Activated CD4-positive, alpha-beta T cell treated with anti-CD3 and anti-CD28 coated beads, Interleukin-2, Interleukin-4, amounts not matched to agents 100 ng/mL and 50 ng/mL, durations not matched to agents 16 hours and 8 hours (primary cell): ENCODE measurements at places on chromosomes 16 and 17.

DNA sequence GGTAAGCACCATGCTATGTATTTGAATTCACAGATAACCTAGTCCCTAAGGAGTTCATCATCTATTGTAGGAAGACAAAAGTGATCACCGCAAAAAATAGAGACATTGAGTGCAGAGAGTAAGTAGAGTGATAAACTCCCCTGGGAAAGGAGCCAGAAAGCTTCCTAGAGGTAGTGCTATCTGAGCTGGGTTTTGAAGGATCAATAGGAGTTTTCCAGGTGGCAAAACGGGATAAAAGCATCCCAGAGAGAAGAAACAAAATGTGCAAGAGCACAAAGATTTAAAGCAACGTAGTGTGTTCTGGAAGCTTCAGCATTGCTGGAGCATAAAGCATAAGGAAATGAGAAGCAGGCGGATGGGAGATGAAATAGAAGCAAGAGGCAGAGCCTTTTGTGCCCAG is 120.7 kb upstream of the PLCG2 start:
- no peak for DNase-seq

GRCh38 chr17:76382803-76383545 is 1.4 kb upstream of the SPHK1 start:
- peak; percentile 66 for DNase-seq

GRCh38 chr16:78884204-78884603 is 716.3 kb downstream of the MAF start:
- DNase-seq: no peak

GRCh38 chr16:81367821-81368220 is 53.1 kb downstream of the GAN start:
- DNase-seq: no peak

- peak; percentile 54 for DNase-seq
Observed at GRCh38 chr17:52147872-52148271, 10.6 kb downstream of the CA10 start.

DNA sequence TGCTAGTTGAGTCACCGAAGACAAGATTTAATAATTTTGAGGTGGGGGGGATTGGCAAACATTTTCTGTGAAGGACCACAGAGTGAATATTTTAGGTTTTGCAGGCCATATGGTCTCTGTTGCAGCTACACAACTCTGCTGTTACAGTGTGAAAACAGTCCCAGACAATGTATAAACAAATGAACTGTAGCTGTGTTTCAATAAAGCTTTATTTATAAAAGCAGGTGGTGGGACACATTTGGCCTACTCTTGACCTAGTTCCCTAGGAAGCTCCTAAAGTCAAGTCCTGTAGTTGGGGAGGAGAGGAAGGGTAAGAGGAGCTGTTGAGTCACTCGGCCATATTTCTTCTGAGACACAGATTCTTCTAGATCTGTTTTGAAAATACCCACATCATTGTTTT is 92.3 kb downstream of the SDR42E1 start:
- DNase-seq: no peak

DNA sequence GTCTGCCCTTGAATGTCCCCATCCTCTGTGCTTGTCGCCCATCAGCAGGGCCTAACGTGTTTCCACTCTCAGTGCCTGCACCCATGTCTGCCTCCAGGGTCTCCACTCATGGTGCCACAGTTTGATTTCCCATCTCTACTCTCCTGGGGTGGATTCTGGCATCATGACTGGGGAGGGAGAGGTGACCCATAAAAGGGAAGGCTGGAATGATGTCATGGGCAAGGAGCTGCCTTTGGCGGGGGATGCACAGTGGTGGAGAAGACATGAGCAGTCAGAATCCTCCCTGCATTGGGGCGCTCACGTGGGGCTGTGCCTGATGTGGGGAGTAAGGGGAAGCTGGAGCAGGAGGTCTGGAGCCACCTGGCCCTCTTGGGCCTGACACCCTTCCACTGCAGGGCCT is 100.9 kb downstream of the USP22 start:
- no peak for DNase-seq

DNA sequence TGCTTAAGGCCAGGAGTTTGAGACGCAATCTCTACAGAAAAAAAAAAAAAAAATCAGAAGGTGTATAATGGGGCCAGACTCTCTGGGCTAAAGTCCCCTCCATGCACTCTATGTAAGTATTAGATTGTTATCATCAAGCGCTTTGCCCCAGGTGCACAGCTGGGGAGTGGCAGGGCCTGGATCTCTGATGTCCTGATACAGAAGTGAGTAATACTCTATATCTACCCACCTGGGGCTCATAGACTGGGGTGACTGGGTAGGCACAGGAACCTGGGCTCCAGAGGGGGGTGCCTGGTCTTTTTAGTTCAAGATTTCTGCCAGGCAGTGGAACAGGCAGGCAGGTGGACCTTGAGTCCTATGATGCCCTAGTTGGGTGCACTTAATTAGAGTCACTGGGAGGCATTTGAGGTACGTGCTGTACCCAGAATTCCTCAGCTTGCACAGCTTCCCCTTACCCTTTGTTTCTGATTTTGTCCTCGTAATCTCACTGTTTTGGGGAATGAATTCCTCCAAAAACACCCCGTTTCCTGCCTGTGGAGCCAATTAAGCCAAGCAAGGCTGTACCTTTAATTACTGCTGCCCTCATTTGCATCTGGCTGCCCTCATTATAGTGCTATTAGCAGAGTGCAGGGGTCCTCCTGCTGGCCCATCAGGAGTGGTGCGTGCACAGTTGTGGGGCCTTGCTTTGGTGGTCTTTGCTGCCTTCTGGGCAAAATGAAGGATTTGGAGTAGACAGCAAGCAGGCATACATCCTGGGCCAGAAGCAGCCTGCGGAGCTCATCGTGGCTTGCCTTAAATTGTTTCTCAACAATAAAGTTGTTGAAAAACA is 239.0 kb downstream of the SNX29 start:
- DNase-seq: no peak

GRCh38 chr17:28997806-28998205 is 8.0 kb downstream of the SEZ6 start:
- DNase-seq: no peak

GRCh38 chr17:335691-336090 is 16.9 kb downstream of the RPH3AL start:
- no peak for DNase-seq

DNA sequence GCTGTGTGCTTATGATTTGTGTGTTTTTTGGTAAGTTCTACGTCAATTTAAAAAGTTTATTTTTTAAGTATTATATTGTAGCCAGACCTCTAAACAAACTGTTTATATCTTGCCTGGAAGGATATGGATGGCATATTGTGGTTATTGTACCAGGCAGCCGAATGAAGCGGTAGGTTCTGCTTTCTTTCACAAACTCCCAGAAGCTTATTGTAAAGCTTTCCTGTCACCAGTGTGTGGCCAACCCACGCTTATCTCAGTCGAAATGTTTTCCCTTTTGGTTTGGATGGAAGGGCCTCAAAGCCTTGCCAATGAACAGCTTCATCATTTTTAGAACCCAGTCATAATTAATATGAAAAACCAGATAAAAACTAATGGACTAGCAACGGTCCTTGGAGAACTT is 53.1 kb downstream of the CYB5B start:
- no peak for DNase-seq

DNA sequence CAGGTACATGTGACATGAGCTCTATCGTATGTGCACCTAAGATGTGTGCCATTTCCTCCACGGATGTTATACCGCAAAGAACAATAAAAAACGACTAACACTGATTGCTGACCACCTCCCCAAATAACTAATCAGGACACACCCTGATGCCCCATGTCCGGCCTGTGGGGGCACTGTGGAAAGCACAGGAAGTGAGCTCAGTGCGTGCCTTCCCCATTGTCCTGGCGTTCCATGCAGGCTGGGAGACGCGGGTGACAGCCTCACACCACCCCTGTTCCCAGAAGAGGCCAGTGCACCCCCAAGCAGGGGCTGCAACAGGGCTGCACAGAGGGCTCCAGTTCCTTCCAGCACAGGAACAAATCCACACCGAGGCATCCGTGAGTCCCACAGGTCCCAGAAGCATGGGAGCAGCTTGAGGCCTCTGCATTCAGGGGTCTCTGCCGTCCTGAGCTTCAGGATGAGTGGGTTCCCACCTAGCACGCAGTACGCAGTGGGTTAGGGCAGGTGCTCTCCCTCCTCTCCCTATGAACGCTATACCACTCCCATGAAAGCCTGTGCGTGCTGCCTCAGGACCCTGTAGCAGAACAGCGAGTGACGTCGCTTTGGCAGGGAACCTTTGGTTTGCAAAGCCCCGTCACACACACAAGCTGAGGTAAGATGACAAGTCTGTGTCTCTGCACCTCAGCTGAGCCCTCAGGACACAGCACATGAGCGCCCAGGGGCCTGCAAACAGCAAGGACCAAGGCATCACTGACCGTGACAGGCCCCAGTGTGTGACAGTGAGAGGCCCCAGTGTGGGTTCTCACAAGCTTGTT is 117.7 kb downstream of the ZNF778 start:
- no peak for DNase-seq

GRCh38 chr16:10926094-10926493 is 16.2 kb downstream of the DEXI start:
- DNase-seq: no peak

DNA sequence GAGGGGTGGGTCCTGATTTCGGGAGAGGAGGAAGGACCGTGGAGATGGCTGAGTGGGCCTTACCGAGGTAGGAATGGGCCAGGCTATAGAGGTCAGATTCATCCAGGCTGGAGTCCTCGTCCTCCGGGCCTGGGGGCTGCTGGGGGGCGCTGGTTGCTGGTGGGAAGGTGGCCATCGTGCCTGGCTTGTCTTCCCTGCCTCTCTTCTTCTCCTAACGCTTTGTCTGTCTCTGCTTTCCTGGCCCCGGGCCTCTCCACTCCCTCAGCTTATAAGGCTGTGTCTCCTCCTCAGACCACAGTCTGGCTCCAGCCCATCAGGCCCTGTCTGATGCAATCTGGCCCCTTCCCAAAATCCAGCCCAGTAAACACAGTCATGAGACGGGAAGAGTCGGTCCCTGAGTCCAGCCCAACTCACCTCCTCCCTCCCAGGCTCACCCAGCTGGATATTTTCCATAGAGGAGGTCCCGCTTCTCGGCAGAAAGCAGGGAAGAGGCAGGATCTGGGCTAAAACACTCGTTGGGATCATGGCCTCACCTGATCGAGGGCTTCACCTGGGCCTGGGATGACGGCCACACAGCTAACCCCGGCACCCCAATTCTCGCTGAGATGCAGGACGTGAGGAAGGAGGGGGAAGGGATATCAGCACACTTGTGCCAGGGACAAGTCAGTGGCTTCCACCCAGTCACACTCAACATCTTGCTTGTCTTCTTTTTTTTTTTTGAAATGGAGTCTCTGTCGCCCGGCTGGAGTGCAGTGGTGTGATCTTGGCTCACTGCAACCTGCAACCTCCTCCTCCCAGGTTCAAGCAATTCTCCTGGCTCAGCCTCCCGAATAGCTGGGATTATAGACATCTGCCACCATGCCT is at the start of gene NUPR1:
Gene NUPR1 (minus strand): TSS at position 242 of the 864 bp plus-strand sequence. CDS start 67 bp downstream, at position 175.
- DNase-seq: no peak

DNA sequence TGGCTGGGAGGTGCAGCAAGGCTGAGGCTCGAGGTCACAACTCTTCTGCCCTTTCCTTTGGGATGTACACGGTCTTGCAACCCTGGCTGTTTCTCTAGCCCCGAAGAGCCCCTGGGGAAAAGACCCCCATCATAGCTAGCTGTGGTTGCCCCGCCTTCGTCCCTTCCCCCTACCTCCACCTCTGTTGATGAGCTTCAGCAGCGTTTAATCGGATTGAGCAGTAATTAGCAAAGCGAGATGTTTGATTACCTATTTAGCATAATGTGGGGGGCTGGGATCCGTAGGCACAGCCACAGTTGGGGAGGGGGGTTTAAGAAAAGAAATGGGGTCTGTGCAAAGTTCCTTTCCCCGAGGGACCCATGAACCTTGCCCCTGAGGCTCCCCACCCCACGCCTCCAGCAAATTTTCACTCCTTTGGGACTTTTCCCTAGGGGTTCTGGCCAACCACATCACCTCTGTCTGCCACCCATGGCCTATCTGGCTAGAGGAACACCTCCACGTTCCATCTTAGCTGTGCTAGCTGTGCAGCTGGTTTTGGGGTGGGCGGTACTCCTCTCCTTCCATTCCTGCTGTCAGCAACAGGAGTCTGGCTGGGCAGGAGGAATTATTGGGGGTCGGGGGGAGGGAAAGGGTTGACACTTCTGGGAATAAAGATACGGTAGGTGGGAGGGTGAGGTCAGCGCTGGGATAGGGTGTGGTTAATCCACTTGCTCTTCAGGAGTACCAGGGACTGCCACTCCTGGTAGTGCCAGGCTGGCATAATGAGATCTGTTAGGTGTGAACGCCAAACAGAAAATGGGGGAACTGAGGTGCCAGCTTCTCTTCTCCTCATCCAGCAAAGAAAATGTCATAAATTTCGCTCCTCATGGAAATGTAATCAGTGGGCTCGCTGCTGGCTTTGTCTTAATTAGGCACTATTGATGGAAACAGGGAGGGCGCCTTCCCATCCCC is 1.3 kb upstream of the DNAH2 start:
- no peak for DNase-seq

GRCh38 chr17:45240905-45241327 is 19.2 kb downstream of the FMNL1 start:
- no peak for DNase-seq

- DNase-seq: no peak
Observed at GRCh38 chr17:39186481-39187002, 10.9 kb downstream of the CACNB1 start.

- no peak for DNase-seq
Observed at GRCh38 chr16:24203675-24204074, 52.5 kb upstream of the CACNG3 start.

DNA sequence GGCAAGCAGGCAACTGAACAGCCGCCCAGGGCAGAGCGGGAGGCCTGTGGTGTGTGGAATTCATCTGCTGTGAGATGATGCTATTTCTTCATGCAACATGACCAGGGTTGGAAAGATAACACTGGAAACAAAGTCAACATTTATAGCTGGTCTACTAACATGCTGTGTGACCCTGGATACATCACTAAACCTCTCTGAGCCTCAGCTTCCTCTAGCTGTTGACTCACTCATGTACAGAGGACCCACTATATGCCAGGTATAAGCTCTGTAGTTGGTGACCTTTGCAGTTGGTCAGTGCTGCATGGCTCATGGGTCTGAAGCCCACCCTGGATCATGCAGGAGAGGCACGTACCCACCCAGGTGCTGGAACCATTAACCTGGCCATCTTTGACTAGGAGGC is 180.9 kb downstream of the ZNF423 start:
- no peak for DNase-seq

DNA sequence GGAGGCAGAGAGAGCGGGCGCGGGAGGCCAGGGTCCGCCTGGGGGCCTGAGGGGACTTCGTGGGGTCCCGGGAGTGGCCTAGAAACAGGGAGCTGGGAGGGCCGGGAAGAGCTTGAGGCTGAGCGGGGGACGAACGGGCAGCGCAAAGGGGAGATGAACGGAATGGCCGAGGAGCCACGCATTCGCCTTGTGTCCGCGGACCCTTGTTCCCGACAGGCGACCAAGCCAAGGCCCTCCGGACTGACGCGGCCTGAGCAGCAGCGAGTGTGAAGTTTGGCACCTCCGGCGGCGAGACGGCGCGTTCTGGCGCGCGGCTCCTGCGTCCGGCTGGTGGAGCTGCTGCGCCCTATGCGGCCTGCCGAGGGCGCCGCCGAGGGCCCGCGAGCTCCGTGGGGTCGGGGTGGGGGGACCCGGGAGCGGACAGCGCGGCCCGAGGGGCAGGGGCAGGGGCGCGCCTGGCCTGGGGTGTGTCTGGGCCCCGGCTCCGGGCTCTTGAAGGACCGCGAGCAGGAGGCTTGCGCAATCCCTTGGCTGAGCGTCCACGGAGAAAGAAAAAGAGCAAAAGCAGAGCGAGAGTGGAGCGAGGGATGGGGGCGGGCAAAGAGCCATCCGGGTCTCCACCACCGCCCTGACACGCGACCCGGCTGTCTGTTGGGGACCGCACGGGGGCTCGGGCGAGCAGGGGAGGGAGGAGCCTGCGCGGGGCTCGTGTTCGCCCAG is 1.2 kb upstream of the CBX4 start:
- no peak for DNase-seq
